ENCODE measurements at places on chromosomes 2 and 18. TPM values are rescaled to one million over a fixed set of nuclear protein-coding genes. Genes with fewer than 3 reads are reported as not detected.

- no peak for DNase-seq
Measured at GRCh38 chr2:232547991-232548390, 2.4 kb downstream of the TIGD1 start.

CCDC150 gene
- total RNA-seq, result 5.5 TPM

TUBB8B gene
- not detected for total RNA-seq

FAP gene
- total RNA-seq, result 1.3 TPM

DNA sequence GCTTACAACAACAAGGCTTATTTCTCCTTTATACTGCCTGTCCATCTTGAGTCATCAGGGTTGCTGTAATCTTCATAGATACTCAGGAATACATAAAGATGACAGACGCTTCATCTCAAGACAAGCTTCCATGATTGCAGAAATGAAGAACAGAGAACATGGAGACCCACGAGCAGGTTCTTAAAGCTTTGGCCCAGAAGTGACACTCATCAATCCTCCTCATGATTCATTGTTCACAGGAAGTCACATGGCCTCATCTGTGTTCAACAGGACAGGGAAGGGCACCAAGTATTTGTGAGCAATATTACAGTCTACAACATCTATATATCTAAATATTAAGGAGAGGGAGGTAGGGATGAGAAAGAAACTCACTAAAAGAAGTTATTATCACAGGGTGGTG, 36.5 kb upstream of the PGAP1 start:
- DNase-seq, result no peak

LOXL3 gene
- total RNA-seq, result 2.0 TPM

GRCh38 chr2:140542627-140543026, 1588.2 kb downstream of the LRP1B start:
- DNase-seq, result no peak

PXDN gene
- total RNA-seq, result 195 TPM

DNA sequence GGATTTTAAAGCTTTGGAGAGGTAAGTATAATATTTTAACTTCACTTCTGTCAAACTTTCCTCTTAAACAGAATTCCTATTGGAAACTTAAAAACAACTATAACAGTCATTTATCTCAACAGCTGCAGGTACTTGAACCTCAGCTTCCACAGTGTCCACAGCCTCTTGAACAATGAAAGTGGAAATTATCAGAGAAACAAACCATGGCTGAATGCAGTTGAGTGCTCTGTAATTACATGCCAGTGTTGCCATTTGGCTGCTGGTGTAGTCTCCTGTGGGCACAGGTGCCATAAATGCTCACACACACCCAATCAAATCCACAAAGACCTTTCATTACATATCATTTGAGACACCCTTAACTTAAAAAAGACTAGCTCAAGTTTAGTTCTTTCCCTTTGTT, 125.1 kb downstream of the CPS1 start:
- DNase-seq, result no peak

GRCh38 chr18:2681993-2682603, 26.6 kb downstream of the SMCHD1 start:
- DNase-seq, result no peak

DNA sequence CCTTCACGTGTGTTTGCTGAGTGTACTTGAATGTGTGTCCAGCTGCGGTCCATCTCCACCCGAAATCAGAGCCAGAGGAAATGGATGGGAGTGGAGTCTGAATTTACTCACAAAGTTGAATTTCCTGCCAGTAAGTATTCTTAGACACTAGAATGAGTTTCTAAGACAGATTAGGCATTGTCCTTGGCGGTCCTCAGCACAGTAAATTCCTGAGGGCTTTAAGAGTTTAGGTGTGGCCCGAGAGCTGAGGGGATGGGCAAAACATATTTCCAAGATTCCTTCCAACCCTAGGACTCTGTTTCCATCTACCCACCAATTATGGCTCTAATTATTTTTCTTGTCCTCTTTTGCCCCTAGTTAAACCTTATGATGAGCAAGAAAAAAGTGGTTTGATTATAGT, 90.3 kb upstream of the PHLPP1 start:
- no peak for DNase-seq
